ENCODE measurements at places on chromosomes 6 and 20.

- no peak for DNase-seq
Measured at GRCh38 chr6:89045576-89045975, 35.0 kb upstream of the PNRC1 start.

GRCh38 chr6:66051812-66052211, 344.8 kb upstream of the EYS start:
- no peak for DNase-seq

DNA sequence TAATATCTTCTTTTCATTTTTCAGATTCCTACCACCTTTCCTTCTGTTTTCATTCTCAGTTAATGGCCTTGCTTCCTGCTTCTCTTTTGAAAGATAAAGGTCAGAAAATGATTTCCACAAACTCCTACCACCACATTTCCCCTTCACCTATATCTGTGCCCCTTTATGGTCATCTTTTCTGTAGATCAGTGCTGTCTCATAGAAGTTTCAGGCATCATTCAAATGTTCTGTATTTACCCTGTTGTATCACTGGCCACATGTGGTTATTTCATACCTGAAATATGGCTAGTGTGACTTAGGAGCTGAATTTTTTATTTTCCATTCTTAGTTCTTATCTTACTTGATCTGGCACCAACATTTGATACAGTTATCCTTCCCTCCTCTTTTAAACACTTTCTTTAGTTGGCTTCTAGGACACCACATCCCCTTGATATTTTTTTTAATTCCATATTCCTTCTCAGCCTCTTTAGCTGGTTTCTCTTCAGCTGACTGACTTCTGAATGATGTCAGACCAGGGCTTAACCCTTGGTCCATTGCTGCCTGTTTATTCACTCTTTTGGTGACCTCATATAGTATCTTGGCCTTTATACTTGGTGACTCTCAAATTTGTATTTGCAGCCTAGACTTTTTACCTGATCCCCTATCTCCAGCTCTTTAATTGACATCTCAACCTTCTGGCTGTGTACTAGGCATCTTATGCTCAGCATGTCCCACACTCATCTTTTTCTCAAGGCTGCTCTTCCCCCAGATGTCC, 81.0 kb downstream of the ATRN start:
- DNase-seq = no peak

GRCh38 chr20:1627200-1627550, 7.4 kb upstream of the SIRPB1 start:
- DNase-seq = no peak

- DNase-seq = no peak
Measured at GRCh38 chr6:24441599-24441904, 38.8 kb downstream of the MRS2 start.

GRCh38 chr6:135583256-135583761, 85.8 kb upstream of the AHI1 start:
- DNase-seq = no peak
